ENCODE measurements at places on chromosomes 2 and 18.

DNA sequence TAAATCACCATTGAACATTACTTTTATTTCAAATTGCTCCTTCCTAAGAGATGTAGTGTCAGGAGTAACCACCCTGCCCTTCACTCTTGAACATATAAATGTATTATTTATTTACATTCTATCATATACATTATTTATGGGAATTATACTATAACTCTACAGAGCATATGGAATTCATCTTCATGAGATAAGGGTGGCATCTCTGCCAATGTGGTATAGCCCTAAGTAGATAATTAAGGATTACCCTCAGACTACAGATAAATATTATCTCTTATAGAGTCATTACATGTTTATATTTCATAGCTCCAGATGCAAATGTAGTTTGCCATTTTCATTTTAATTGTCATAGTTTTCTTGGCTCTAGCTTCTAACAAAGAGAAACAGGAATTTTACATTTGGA, 17.3 kb downstream of the MEIS1 start:
- no peak for DNase-seq

GRCh38 chr2:169452080-169452479, 27.2 kb upstream of the BBS5 start:
- peak; percentile 58 for DNase-seq

- peak; percentile 82 for DNase-seq
Observed at GRCh38 chr2:193980599-193980998, 1676.4 kb upstream of the SLC39A10 start.

DNA sequence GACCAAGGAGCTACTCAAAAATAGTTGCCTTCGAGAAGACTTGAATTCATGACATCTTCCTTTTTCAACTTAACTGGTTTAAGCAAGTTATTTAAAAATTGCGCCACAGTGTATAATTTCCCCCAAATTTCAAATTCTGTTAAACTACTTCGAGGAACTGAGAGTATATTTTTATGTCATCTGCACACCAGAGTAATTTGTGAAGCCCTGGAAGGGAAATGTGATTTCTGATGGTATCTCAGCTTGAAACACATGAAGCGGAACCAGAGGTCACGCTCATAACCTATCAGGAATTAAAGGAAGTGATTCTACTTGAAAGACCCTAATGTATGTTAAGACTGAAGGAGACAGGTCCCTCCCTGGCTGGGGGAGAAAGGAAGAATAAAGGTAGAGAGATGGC, 33.9 kb upstream of the DARS1 start:
- no peak for DNase-seq

- no peak for DNase-seq
Observed at GRCh38 chr18:3655254-3656050, 205.5 kb downstream of the TGIF1 start.

GRCh38 chr2:11990576-11990975, 244.1 kb downstream of the LPIN1 start:
- no peak for DNase-seq

- no peak for DNase-seq
Observed at GRCh38 chr2:176098366-176099158, 1.0 kb upstream of the HOXD12 start.

Data from neural progenitor cell (in vitro differentiated cells).